ENCODE measurements at places on chromosomes 7 and 10.

GRCh38 chr10:87838650-87839049 lies 20.6 kb upstream of the ATAD1 start:
- DNase-seq = no peak

GRCh38 chr7:25028370-25029021 lies 48.5 kb upstream of the OSBPL3 start:
- no peak for DNase-seq

DNA sequence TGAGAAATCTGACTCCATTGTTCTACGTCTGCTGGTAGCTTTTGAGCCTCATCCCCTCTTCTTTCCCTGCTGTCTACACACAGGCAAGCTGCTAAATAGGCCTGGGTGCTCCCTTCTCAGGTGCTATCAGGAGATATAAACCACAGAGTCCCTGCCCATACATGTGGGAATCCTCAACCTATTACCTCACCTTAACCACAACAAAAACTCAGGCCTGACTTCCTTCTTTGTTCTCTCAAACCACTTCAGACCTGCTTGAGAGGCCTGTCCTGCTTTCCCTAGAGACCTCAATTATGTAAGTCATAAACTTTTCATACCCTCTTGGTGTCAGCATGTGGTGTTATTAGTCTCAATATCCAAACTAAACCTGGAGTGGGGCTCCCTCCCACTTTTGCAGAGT lies 75.0 kb upstream of the MAGI2 start:
- DNase-seq = no peak

- no peak for DNase-seq
Observed at GRCh38 chr10:87862679-87863052, 667 bp downstream of the KLLN start.

DNA sequence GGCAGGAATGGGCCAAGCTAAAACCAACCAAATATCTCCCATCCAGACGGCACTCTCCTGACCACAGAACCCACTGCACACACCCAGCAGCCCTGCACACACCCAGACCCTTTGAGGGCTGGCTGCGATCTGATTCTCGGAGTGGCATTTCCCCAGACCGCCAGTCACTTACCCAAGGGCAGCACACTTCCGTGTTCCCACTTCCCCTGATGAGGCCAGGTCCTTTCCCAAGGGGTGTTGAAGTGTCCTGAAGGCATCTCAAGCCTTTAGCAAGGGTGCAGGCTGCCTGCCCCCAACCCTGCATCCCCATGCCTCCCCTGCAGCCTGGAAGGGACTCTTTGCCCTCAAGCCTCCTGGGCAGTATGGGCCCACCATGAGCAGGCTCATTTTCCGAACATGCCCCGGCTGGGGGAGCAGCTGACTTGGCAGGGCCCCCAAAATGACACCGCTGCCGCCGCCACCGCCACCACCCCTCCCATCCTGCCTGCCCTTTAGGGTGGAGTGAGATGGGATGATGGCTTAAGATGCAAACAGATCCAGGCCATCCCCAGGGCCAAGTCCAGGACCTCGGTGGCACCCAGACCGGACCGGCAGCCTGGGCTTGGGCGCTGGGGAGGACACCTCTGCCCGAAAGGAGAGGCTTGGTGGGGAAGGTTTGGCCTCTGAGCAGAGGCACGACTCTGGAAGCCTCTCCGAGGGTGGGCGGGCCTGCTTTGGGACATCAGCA lies 159.8 kb downstream of the NRF1 start:
- DNase-seq = no peak

DNA sequence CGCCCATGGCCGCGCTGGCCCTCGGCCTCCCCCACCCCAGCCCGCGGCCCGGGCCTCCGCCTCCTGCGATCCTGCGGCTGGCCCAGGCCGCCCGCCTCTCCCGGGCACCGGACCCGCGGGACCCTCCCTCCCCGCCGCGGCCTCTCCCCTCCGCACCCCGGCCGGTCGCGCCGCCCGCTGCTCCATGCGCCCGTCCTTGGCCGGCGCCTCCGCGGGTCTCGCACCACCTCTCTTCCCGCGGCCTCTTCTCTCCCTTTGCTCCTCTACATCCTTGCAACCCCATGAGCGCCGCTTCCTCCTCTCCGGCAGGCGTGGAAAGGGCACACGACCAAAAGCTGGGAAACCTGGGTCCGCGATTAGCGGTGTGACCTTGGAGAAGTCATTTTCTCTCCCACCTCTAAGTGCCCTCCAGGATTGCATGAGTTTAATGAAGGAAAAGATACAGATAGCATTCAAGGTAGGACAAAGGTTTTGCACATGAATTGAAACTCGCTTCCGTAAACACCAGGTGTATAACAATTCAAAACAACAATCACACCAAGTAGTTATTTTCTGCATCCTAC lies 448 bp upstream of the SRPK2 start:
- peak; percentile 73 for DNase-seq

GRCh38 chr7:140364819-140365218 lies 33.5 kb downstream of the SLC37A3 start:
- DNase-seq = no peak

- no peak for DNase-seq
Observed at GRCh38 chr10:71390461-71390835, 6.3 kb upstream of the CDH23 start.

DNA sequence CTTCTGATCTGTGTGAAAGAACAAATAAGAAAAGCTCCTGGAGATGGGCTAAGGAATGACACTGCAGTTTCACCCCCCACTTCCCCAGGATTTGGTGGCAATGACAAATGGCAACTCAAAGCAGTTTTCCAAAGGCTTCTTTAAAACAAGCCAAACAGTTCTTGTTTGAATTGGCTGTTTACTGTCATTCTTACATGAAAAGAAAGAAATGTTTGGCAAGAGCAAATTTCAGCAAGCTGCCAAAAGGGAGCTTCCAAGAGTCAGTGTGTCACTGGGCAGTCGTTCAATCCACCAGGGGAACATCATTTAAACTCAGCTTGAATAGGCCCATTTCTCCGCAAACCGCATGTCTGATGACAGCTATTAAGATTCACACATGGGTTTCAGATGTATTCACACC lies 119.0 kb upstream of the RHOBTB1 start:
- no peak for DNase-seq

- DNase-seq = no peak
Observed at GRCh38 chr7:135552148-135552547, 5.6 kb upstream of the NUP205 start.

- no peak for DNase-seq
Observed at GRCh38 chr7:45165857-45166256, 8.3 kb downstream of the RAMP3 start.

GRCh38 chr7:100965723-100966541 lies 3.4 kb upstream of the MUC12 start:
- DNase-seq = no peak

GRCh38 chr10:90658791-90659190 lies 199.0 kb downstream of the HTR7 start:
- DNase-seq = no peak

- DNase-seq = no peak
Observed at GRCh38 chr7:46028246-46028645, 107.2 kb upstream of the IGFBP3 start.

- no peak for DNase-seq
Observed at GRCh38 chr10:79098596-79099015, 29.8 kb downstream of the ZMIZ1 start.

DNA sequence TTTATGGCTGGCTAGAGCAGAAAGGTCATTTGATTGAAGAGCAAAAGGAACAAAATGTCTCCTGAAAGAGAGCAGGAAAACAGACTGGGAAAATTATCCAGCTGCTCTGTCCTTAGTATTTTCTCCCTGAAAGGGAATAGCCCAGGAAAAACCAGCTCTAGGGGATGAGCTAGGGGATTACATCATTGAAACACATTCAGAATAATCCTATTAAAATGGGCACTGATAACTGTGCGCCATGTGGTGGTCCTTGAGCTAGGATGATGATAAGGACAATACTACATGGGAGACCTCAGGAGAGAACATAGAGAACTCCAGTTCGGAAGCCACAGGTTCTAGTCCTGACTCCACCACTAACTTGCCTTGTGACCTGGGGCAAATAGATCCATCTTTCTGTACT lies 873.8 kb downstream of the TYW1 start:
- no peak for DNase-seq

DNA sequence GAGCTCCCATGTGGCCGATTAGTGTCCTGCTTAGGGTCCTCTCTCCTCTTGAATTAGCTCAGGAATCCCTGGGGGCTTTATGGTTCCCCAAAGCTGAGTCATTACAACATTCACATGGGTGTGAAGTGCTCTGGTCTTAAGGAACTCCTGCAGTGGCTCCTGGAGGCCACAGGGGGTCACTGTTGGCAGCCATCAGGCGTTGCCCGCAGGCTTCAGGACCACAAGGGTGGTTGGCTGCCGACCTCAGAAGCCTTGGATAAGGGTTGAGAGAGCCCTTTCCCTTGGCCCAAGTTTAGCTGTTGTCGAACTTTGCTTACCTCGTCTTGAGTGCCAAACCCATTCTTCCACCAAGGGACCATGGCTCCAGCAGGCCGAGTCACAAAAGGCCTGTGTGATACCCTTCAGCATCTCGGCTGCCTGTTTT lies 61.7 kb downstream of the SH2D4B start:
- DNase-seq = peak; percentile 64

- peak; percentile 74 for DNase-seq
Observed at GRCh38 chr10:48496831-48497779, 107.8 kb downstream of the ARHGAP22 start.

DNA sequence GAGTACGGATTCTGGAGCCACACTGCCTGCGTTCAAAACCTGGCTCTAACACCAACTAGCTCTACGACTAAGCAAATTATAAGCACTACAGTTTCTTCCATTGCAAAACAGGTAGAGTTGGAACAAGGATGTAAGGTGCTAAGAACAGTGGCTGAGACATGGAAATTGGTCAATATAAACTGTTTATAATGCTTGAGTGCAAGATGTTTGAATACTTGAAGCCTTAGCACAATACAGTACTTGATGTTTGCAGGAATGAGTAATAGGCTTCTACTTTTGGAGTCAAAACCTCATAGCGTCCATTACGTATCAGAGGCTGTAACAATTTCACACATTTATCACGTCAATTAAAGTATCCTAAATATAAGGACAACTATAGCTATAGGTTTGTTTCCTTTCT lies 6.9 kb downstream of the NT5C2 start:
- no peak for DNase-seq

GRCh38 chr10:79424221-79425073 lies 21.0 kb downstream of the ZCCHC24 start:
- no peak for DNase-seq

GRCh38 chr7:155751409-155751808 lies 60.9 kb downstream of the SHH start:
- DNase-seq = no peak

- no peak for DNase-seq
Observed at GRCh38 chr10:32328499-32328898, 18.5 kb downstream of the EPC1 start.

DNA sequence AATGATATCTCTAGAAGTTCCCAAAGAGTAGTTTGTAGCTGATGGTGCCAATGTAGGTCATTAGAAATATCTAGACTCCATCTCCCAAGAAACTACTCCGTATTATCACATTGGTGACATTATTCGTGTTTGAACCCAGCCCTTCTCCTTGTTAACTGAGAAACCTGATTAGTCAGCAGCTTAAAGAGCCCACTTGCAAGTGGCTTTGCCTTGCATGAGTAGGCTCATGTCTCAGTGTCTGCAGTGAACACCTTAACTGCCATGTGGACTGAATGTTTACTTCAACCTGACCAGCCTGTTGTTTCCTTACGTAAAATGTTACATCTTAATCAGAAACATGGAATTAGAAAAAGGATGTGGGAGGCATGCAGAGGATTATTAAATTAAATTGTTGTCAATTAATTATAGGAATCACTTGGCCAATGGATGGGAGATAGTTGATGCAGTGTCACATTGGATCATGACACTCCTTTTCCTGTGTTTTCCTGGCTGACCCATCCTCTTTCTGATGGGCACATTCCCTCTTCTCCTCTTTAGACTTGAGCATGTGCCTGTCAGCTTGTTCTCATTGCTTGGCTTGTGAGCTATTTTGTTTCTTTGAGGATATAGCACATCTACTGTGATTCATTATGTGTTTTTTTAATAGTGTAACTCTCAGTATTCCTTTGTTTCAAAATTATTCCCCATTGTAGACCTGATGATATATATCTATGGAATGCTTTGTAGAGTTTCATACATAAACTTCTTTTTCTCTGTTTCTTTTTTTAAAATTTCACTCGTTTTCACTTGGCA lies 18.0 kb downstream of the STARD3NL start:
- no peak for DNase-seq

GRCh38 chr10:70433581-70434280 lies 7.8 kb downstream of the NODAL start:
- no peak for DNase-seq

GRCh38 chr7:151210087-151210854 lies at the start of gene H2BK1:
H2BK1 (minus strand) TSS chr7:151210488; CDS start chr7:151210318, 170 bp downstream.
- DNase-seq = no peak

All from coronary artery (tissue), 2 donors.